ENCODE measurements at places on chromosomes 11 and 22.

GRCh38 chr11:69317401-69318092, 23.6 kb downstream of the MYEOV start:
- no peak for DNase-seq

GRCh38 chr11:132134322-132134721, 763.9 kb downstream of the NTM start:
- DNase-seq, result no peak

DNA sequence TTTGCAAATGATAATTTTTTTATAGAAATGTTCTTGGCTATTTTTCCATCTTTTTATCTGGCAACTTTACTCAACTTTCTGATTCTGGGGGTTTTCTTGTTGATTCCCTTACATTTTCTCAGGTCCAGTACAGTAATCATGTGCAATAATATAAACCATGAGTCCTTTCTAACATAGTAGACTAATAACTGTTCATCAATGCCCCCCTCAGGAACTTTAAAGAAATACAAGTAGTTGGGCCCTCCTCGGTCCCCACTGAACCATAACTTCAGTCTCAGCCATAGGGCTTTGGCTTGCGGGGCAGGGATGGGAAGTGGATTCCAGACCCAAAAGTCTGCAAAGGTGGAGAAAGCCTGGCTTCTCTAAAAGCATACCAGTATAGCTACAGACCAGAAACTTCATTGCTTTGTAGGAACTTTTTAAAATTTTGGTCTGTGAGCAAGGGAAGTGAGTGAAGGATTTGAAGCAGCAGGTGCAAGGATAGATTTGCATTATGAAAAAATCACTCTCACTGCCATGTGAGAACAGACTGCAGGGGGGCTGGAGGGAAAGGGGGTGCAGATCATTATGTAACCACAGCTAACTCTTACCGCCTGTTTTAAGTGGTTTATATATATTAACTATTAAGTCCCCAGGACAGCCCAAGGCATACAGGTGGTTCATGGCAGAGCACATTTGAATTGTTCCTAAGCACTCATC, 10.4 kb upstream of the TUB start:
- peak; percentile 15 for DNase-seq

DNA sequence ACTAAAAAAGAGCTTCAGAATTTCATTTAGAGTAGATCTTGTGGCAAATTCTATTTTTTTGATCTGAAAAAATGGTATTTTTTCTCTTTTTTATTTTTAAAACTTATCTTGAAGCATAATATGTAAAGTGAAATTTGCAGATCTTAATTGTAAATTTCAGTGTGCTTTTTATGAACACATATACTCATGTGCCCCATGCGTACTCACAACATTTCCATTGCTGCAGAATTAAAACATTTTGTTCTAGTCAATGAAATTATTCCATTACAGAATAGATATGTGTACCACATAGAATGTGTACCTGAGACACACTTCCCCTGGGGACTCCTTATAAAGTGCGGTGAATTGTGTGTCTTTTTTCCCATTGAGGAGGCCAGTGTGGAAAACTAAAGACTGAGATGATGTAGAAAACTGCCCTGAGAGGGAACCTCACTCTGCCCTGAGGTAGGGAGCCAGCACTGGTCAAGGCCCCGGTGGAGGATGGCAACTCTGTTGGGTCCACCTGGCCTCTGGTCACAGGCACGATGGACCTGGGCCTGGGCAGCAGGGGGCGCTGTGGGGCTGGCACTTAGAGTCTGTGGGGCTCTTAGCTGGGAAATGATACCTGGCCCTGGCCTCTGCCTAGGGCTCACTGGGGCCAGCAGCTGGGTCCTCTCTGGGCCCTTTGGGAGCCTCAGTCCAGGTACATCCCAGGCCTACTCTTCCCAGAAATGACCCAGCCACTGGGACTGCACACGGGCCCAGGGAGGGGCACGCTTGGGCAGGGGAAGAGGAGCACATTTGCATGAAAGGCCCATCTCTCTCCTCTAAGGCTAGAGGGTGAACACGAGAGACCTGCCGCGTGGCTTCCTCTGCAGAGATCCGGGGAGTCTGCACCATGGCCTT, 77.9 kb upstream of the TOP3B start:
- peak; percentile 80 for DNase-seq

DNA sequence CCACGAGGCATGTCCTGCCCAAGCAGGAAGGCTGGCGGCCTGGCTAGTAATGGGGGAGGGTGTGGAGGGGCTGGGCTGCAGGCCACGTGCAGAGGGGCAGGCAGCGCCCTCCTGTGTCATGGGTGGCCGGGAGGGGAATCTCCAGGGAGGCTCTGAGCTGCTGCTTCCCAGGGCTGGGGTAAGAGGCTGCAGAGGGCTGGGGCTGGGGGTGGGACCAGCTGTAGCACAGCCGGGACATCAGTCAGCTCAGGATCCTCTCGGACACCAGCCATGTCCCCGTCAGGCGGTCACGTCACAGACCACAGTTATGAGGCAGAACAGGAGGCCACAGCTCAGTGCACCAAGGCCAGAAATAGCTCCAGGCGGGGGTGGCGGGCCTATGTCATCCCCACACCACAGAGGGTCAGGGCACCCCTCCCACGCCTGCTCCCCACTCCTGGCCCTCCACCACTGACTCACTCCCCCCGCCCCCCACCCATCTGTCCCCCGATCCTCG, 21.1 kb downstream of the RTN4R start:
- peak; percentile 64 for DNase-seq

DNA sequence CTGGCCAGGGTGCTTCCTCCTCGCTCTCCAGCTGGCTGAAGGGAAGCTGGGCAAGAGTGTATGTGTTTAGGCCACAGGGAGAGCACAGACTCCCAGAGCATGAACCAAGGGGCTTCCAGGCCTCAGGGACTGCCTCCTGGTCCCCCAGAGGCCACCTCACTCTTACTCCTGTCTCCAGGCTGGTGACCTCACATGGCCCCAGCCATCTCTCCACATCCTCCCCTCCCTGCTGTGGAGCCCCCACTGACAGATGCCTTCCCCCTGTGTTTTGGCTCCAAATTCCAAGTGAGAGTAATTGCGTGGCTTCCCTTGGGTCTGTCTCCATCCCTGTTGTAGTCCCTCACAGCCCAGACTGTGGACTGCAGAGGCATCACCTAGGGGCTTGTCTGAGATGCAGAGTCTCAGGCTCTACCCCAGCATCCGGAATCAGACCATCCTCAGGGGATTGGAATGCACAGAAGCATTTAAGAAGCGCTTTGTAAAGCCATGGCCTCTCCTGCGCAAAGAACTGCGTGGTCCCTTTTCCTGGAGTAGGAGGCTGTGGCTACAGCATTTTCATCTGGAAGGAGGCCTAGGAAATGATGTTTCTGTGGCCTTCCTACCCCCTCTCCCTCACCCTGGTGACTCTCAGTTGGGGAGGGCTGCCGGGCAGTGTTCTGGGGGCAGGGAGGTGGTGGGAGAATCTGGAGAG, 91.1 kb downstream of the ATXN10 start:
- DNase-seq, result no peak

GRCh38 chr22:37459206-37459605, 27.0 kb downstream of the MFNG start:
- no peak for DNase-seq

GRCh38 chr11:107564877-107565218, 687 bp downstream of the ALKBH8 start:
- DNase-seq, result no peak

DNA sequence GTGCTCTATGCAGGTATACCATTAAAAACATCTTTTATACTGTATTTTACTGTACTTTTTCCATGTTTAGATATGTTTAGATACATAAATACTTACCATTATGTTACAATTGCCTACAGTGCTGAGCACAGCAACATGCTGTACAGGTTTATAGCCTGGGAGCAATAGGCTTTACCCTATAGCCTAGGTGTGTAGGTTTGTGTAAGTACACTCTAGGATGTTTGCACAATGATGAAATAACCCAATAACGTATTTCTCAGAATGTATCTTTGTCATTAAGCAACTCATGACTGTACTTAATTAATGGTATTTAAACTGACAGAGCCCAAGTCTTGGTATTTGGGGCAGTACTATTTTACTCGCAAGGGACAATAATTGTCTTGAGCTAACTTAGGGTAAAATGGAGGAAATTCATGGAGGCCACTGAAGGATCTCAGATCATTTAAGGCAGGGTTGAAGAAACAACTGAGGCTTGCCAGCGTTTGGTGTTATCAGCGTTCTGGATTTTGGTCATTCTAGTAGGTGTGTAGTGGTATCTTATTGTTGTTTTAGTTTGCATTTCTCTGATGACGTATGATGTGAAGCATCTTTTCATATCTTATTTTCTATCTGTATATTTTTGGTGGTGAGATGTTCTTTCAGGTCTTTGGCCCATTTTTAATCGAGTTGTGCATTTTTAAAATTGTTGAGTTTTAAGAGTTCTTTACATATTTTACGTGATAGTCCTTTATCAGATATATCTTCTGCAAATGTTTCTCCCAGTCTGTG, 42.4 kb downstream of the ADAMTS15 start:
- no peak for DNase-seq

DNA sequence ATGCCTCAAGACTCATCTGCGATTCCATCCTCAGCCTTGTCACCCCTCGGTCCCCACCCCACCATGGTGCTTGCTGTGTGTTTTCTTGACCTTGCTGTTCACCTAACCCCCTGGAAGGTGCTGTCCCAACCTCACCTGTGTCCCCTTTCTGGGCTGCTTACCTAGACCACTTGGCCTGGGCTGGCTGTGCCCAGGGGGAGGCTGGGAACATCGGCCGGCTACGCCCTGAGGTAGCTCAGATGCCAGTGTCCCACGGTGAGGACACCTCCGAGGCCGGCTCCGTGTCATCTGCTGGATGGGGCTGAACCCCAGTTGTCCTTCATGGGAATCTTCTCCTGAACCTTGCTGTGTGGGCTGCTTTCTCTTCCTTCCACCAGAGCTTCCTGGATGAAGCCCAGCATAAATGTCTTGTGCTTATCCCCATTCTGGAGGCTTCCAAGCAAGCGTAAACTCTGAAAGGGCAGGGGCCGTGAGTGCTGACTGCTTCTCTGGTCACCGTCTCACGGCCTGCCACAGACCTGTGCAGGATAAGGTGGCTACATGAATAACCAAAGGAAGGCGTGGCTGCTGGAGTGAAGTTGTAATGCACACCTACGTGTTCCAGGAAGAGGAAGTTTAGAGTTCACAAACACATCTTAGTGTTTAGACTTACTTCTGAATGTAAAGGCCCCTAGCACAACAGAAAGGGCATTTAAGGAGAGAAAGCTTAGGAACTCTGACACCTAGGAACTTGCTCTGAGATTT, 724.3 kb downstream of the TBC1D22A start:
- DNase-seq, result no peak

DNA sequence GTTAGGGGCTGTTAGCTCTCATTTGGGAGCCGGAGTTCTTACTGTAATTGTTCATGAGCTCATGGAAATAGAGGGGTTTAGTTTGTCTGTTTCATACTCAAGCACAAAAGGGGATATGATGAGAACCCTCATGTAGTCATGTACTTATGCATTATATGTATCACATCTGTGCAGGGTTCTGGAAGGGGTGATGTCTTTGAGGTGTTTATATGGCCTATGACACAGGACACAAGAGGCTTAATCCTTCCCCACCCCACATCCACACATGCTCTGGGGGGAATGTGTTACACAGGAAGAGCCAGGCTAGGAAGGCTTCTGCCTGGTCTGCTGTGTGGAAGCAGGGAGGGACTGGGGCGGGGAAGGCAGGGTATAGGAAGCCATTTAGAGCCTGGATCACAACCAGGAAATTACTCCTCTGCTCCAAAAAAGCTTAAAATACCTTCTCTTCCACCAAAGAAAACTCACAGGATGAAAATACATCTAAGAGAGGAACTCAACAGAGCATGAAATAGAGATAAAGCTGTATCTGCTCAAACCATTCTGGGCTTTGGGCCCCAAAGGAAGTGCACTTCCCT, 316.1 kb downstream of the TMEM135 start:
- DNase-seq, result no peak

DNA sequence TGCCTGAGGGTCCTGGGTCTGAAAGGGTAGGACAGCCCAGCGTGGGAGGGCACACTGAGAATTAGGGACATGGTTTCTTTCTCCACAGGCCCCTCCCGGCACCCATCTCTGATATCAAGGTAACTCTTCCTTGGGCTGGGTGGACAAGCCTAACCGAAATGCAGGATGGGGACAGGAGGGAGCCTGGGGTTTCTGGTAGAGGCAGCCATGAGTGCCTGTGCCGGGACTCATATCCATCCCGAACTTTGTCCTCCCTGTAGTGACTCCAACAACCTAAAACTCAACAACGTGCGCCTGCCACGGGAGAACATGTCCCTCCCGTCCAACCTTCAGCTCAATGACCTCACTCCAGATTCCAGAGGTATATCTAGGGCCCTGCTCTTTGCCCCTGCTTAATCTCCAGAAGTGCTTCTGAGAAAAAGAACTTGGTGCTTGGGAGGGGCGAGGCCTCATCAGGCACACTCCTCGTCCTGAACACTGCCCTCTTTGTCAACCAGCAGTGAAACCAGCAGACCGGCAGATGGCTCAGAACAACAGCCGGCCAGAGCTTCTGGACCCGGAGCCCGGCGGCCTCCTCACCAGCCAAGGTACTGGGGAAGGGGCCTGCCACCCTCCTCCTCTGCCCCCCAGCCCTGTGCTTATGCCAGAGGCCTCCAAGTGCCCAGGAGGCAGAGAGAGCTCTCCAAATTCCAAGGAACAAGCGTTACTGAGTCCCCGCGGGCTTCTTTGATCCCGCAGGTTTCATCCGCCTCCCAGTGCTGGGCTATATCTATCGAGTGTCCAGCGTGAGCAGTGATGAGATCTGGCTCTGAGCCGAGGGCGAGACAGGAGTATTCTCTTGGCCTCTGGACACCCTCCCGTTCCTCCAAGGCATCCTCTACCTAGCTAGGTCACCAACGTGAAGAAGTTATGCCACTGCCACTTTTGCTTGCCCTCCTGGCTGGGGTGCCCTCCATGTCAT, 3.1 kb downstream of the TMEM25 start:
- DNase-seq, result no peak

- no peak for DNase-seq
Observed at GRCh38 chr11:72618803-72619202, 55.4 kb downstream of the PDE2A start.

GRCh38 chr22:31056986-31057599, 24.0 kb upstream of the SMTN start:
- DNase-seq, result no peak

DNA sequence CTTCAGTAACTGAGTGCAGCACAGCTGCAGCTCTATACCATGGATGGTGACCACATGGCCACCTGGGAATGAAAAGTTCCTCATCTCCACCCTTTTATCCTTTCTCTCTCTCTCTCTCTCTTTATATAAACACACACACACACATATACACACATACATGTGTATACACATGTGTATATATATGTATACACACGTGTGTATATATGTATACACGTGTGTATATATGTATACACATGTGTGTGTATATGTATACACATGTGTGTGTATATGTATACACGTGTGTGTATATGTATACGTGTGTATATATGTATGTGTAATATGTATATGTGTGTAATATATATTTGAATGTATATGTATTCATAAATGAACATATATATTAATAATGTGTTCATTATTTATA, 18.8 kb upstream of the FAR1 start:
- no peak for DNase-seq

DNA sequence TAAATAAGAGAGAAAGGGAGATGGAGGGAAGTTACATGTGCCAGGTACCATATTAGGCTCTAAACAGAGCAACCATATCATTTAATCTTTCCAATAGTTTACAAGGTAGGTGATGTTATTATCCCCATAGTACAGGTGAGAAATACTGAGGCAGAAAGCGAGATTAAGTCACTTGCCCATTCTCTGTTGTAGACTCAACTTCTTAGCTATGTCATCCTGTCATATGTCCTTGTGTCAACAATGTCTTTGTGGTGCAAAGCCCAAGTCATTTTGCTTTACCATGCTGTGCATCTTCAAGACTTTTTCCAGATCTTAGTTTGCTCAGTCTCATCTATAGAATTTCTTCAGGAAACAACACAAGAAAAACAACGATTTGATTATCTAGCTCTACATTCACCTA, 205.0 kb upstream of the E2F8 start:
- DNase-seq, result no peak

Measured in NB4 (cell line).